ENCODE measurements at places on chromosomes 11 and 22.
A peak's percentile ranks its signal among the peaks of the same experiment; 100 is the strongest.

DNA sequence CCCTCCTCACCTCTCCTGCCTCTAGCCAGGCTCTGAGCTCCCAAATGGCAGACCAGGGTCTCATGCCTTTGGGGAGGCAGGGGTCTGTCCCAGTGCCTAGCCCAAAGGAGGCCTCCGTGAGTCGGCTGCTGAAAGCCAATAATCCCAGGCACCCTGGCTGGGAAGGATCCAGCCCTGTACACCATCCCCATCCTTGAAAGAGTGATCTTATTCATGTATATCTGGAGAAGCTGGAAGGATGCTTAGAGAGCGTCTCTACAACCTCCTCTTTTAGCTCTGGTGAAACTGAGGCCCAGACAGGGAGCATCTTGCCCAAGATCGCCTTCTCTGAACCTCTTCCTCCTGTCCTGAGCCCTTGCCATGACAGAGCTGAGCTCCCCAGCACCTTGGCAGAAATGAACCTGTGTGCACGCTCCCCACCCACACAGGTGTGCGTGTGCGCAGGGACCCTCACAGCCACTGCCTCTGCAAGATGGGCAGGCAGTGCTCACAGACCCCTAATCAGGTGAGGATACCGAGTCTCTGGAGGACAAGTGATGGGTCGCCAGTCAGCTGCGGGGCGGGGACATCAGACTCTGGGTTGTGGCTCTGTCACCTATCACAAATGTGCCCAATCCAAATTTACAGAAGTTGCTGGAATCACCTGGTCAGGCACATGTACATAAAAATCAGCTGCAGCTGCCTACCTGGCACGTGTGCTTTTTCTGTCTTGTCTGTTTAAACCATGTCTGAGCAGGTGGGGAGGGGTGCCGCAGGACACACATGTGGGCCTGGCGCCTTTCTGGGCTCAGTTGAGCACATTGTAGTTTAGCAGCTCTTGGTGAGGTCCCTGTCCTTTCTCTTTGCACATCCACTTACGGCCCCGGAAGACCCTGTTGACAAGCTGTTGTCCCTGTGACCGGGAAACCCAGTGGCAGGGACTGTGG, 49.3 kb upstream of the WNT7B start:
- DNase-seq: no peak

DNA sequence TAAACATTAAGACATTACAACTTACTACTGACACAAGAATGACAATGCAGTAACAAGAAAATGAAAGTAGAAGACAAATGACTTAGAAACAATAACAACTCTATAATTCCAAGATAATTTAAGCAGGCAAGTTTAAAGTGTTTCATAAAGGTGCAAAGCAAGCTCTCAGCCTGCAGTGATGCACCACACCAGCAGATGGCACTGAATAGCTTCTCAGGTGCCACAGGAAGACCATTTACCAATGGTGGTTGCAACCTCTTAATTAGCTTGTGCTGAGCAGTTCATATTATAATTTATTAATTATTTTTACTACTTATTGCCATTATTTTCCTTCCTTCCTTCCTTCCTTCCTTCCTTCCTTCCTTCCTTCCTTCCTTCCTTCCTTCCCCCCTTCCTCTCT, 60.6 kb downstream of the NXPE2 start:
- peak; percentile 26 for DNase-seq

DNA sequence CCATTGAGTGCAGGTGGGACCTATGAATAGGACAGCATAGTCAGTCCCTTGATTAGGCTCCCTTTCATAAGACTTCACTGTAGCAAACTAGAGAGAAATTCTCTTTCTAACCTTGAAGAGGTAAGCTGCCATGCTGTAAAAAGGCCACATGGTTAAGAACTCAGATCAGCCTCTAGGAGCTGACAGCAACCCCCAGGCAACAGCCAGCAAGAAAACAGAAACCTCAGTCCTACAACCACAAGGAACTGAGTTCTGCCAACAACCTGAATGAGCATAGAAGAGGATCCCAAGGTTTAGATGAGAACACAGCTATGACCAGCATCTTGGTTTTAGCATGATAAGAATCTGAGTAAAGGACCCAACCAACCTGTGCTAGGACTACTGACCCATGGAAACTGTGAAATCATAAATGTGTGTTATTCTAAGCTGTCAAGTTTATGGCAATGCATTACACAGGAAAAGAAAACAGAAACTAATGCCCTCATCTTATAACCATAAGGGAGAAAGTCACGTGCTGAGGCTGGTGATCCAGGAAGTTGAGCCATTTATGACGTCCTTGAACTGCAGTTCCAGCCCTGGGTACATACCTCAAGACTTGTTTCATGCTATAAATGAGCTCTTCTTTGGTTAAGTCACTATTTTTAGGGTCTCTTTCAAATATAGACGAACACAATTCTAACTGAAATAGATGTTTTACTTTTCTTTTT, 43.3 kb downstream of the RAB38 start:
- no peak for DNase-seq

DNA sequence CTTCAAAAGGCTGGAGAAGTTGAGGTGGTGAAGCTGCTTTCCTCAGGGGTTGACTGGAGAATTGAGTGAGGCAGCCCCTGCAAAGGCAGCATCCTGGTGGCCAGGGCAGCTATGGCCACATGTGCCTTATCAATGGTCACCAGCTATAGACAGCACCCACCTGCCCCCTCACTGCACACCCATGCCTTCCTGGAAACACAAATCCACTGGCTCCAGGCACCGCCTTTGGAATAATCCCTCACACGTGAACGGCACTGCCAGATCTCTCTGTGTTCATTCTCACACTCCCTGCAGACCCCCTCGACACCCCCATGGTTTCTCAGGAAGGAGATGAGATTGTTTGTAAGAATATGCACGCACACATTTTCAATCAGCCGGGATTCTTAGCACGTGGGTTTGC, 1297.8 kb downstream of the TBC1D22A start:
- no peak for DNase-seq

DNA sequence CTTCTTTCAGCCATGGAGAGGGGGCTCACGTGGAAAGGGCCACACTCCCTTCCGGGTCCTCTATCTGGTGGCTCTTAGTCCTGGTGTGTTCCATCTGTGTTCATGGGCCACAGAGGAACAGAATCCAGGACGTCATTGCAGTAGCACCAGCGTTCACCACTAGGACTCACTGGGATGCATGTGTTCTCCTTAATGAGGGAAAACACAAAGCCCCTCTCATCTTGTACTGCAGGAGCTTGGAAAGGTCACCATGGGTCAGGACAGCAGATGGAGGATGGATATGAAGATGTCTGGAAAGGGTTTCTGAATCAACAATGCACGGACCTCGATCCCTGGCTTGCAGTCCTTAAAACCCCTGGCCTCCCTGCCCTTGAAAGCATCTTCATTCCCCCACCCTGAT, 113.8 kb upstream of the THY1 start:
- DNase-seq: no peak

GRCh38 chr22:48098243-48098920, 1335.9 kb downstream of the TBC1D22A start:
- no peak for DNase-seq

DNA sequence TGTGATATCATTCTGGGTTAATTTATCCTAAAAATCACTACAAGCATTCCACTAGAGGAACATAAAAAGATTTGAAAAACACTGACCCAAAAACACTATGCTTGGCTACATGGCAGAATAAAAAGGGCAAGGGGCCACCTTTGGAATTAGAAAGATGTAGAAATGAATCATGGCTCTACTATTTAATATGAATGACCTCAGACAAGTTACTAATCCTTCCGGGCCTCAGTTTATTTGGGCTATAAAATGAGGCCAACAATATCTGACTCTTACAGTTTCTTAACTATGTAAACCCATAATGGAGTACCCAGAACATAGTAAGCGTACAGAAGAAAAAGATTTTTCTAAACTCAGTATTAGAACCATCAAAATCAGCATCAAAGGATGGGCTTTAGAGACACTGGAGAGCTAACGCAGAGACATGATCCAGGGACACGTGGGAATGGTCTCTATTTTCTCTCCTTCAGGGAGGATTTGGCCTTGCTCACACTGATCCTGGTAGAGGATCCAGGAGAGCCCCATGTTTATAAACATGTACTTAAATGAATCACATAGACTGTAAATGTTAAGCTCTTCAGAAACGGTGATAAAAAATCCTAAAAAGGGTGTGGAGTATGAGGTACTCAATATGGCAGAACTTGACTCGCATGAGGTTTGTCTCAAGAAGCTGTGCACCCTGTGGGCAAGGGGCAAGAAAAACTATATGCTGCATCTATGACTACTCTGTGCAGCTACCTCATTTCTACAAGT, 288.4 kb upstream of the PITPNB start:
- no peak for DNase-seq

DNA sequence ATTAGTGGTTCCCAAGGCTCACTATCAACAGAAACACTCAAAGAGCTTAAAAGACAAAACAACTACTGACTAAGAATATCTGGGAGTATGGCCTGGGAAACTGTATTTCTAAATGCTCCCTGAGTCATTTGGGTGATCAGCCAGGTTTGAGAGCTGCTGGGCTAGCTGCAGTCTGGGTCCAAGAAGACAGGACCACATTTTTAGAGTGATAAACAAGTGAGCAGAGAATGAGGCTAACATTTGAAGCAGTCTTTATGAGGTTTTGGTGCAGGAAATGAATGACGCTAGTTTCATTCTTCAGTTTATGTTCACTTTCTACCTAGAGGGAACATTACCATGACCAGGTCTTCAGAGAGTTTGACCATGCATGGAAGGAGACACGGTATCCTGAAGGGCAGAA, 97.7 kb downstream of the TEAD1 start:
- DNase-seq: no peak

DNA sequence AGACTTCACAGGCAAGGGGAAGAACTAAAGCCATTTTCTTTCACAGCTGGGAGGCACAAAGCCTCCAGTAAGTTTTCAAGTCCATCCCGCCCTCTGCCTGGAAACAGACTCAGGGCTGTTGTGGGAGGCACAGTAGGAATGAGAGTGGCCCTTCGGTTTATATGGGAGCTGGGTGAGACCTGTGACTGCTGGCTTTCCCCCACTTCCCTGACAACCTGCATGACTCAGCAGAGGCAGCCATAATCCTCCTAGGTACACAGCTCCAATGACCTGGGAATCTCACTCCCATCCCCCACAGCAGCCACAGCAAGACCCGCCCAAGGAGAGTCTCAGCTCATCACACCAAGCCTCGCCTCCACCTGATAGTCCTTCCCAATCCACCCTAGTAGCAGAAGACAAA, 12.1 kb upstream of the TMEM45B start:
- no peak for DNase-seq

GRCh38 chr11:132409573-132410355, 1039.3 kb downstream of the NTM start:
- DNase-seq: no peak

DNA sequence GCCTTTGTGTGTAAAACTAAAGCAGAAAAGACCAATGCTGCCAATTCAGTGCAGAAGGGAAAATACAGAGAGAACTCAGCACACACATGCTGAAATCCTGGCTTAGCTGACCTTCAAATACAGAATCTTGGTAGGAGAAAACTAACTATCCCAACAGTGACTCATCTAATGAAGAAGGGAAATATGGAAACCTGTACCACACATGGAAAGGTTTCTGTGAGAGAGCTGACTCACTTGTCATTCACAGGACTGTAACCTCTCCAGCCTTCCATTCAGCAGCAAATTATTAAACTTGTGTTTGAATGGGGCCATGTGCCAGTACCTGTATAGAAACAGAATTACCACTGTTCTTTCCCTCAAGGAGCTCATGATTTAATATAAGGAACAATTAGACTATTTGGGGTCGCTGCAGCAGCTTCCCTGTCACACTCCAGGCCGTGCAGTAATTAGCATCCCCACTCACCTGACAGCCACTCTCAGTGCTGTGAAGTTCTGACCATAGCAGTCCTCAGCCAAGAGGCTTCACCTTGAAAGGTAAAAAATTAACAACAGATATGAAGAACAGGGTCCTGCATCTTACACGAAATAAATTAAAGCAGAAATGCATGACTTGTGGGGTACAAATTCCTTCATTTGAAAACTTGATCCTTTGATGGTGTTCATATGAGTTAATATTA, 53.9 kb downstream of the MSANTD4 start:
- peak; percentile 13 for DNase-seq

DNA sequence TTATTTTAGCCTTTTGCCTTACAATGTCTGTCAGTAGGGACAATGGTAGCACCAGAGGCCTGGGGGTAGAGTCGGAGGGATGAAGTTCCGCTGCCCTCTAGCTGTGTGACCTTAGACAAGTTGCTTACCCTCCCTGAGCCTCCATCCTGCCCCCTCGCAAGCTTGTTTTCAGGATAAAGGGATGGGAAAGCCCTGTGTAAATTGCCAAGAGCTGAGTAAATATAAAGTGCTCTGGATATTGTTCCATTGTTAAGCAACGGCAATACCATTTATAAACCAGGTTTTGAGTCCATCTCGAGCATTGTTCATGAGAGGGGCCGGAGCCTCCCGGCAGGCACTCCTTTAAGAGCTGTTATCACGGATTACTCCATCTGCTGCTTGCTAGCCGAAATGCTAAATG, 72.9 kb downstream of the ZBTB16 start:
- no peak for DNase-seq

- DNase-seq: no peak
Observed at GRCh38 chr11:95404370-95404769, 173.4 kb upstream of the SESN3 start.

DNA sequence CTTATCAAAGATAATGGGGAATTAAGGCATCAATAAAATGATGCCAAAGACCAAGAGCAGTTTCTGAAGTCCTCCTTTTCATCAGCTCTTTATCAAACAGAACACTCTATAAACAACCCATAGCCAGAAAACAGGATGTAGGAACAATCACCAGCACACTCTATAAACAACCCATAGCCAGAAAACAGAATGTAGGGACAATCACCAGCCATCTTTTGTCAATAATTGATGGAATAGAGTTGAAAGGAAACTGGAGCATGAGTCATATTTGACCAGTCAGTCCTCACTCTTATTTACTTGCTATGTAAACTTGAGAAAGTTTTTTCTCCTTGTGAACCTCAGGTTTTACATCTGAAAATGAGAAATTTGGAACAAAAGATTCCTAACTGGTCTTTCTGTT, 10.0 kb downstream of the MS4A2 start:
- DNase-seq: no peak

- no peak for DNase-seq
Observed at GRCh38 chr11:8247312-8247711, 16.4 kb downstream of the LMO1 start.

GRCh38 chr11:65417702-65418430, 4.7 kb upstream of the NEAT1 start:
- DNase-seq: no peak

GRCh38 chr11:19432370-19433061, 191.8 kb upstream of the E2F8 start:
- DNase-seq: peak; percentile 93
